CD4-positive, alpha-beta T cell treated with Interleukin-15 for 1 hour (primary cell): ENCODE measurements at places on chromosomes 4 and X.

DNA sequence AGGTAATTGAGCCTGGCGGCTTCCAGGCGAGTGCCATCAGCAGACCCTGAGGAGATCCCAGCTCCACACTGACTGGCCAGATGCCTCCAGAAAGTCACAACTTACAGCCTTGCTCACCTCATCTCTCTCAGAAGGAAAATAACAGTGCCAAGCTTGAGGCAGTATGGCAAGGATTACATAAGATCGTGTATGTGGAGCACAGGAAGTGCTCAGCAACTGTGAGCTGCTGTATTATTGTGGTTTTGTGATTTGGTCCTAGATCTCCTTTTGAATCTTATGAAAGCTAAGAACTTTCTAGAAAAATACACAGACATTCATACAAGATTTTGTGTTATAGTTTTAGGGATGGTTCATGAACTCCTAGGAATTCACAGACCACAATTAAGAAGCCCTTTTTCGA, 14.0 kb downstream of the RASL11B start:
- no peak for DNase-seq

- DNase-seq, result no peak
Observed at GRCh38 chrX:138034136-138034535, 468.2 kb downstream of the ZIC3 start.

DNA sequence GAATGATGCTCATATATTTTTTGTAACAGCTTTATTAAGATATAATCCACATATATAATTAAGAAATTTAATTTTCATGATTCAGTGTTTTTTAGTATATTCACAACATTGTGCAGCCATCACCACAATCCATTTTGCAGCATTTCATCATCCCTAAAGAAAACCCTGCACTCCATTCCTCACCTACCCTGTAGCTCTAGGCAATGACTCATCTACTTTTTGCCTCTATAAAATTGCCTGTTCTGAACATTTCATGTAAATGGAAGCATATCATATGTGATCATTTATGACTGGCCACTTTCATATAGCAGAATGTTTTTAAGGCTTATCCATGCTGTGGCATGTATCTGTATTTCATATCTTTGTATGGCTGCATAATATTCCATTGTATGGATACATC, 339.9 kb downstream of the MAPK10 start:
- no peak for DNase-seq

- DNase-seq, result no peak
Observed at GRCh38 chr4:27764526-27764837, 903.8 kb downstream of the STIM2 start.

DNA sequence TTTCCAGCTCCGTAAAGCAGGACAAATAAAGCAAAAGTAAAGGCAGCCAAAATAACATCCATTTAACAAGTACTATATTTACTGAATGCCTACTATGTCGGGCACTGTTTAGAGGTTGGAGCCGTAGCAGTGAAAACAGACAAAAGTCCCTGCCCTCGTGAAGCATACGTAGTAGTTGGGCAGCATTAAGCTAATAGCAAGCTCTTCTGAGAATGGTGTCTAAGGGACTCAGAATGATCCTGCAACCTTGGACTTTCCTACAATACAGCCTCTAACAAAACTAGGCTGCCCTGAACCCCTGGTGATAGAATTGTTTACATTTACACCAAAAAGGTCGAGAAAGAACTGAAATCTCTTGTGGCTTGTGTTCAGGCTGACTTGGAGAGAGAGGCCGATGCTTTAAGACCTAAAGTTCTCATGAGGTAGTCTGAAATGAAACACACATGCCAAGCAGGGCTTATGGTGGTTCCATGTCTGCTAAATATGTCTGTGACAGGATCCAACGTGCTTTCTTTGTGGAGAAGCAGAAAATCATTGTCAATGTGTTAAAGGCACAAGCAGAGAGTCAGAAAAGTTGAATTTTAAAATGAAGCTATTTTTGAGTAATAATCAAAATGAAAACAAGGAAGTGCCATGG, 898 bp upstream of the PDGFC start:
- no peak for DNase-seq

DNA sequence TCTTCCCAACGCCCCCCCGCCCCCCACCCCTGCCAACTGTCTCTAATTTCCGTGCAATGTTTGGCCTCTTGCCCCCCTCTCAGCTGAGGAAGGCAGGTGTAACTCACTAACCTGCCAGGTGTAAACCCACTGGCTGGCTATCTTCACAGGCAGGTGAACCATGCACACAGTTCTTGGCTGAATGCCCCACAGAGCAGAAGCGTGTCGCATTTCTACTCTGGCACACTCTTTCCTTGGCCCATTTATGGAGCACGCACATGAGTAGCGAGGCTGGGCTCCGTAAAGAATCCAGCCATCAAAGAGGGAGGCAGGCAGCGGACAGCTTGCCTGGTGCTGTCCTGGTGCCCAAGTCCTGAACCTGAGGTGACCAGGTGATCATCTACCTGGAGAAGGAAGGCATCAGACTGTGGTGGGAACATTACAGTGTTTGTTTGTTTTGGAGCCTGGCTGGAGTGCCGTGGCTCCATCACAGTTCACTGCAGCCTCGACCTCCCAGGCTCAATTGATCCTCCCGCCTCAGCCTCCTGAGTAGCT, 39.2 kb upstream of the CRMP1 start:
- DNase-seq, result no peak
